ENCODE measurements at places on chromosomes 16 and 17.

DNA sequence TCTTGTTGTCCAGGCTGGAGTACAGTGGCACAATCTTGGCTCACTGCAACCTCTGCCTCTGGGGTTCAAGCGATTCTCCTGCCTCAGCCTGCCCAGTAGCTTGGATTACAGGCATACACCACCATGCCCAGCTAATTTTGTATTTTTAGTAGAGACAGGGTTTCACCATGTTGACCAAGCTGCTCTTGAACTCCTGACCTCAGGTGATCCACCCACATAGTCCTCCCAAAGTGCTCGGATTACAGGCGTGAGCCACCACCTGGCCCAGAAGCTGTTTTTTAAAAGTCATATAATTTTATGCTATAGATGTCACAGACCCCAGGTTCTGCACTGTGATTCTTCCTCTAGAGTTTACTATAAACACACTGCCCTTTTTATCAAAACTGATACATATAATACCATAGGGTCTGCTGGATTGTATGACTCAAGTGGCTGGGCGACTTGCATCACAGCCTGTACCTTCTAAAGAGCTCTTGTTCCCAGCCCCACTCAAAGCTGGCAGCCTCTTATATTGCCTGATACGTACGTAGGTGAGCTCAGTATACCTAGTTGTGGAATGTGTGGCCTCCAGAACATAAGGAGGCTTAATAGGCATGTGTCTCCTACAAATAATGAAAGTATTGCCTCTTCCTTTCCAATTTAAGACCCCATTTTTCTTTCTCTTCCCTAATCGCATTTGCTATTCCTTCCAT, 295.8 kb downstream of the ZFHX3 start:
- H3K4me1 ChIP-seq, result no peaks in the 10 kb centered on the region
- H3K27me3 ChIP-seq, result no peaks in the 10 kb centered on the region
- H3K27ac ChIP-seq, result no peak overlapping the region

GRCh38 chr16:23288209-23288608, 13.9 kb upstream of the SCNN1B start:
- H3K4me3 ChIP-seq, result no peak overlapping the region
- H3K27ac ChIP-seq, result no peak overlapping the region
- H3K36me3 ChIP-seq, result no peaks in the 10 kb centered on the region
- no peak for DNase-seq
- no peaks in the 10 kb centered on the region for H3K4me1 ChIP-seq
- peaks cover 3% of the 10 kb centered on the region for H3K27me3 ChIP-seq

- no peak overlapping the region for H3K4me3 ChIP-seq
- H3K27me3 ChIP-seq, result no peaks in the 10 kb centered on the region
- no peak for DNase-seq
- no peaks in the 10 kb centered on the region for H3K4me1 ChIP-seq
- no peak overlapping the region for H3K27ac ChIP-seq
Observed at GRCh38 chr16:53968896-53969295, 264.9 kb downstream of the FTO start.

- no peaks in the 10 kb centered on the region for H3K36me3 ChIP-seq
- H3K27ac ChIP-seq, result no peak overlapping the region
- no peak for DNase-seq
- no peak overlapping the region for H3K4me3 ChIP-seq
- no peaks in the 10 kb centered on the region for H3K27me3 ChIP-seq
Observed at GRCh38 chr16:26595199-26595598, 471.5 kb upstream of the C16orf82 start.

- no peak overlapping the region for H3K4me3 ChIP-seq
- peaks cover 9% of the 10 kb centered on the region for H3K4me1 ChIP-seq
- H3K36me3 ChIP-seq, result no peaks in the 10 kb centered on the region
- H3K27me3 ChIP-seq, result no peaks in the 10 kb centered on the region
- H3K27ac ChIP-seq, result no peak overlapping the region
Observed at GRCh38 chr17:50957600-50958575, 91.7 kb upstream of the TOB1 start.
